NCI-H1436 (cell line): ENCODE measurements at places on chromosomes 6 and 20.

- no peak for DNase-seq
Observed at GRCh38 chr6:148881593-148882311, 134.9 kb downstream of the UST start.

GRCh38 chr20:58084966-58085365, 143.5 kb downstream of the ANKRD60 start:
- DNase-seq: no peak

GRCh38 chr20:49039854-49040253, 6.3 kb upstream of the CSE1L start:
- no peak for DNase-seq

DNA sequence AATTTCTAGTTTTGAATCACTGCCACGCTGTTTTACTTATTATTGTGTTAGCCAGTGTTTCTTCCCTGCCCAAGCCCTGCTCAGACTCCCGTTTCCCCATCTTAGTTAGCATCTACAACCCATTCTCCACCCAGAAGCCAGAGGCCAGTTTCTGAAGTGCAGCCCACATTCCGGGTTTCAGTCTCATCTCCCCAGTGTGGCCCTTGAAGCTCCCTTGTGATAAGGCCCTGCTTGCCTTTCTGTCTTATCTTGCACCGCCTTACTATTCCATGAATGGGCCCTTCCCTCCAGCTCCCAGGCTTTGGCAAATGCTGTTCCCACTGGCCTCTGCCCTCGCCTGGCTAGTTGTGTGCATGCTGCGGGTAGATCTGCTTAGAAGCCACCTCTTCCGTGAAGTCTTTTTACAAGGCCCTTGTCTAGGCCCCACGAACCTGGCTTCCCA, 41.1 kb downstream of the TOX2 start:
- DNase-seq: no peak

GRCh38 chr6:128095362-128095761, 194.5 kb upstream of the THEMIS start:
- no peak for DNase-seq

- no peak for DNase-seq
Observed at GRCh38 chr6:11042750-11043377, 1.2 kb downstream of the ELOVL2 start.

- no peak for DNase-seq
Observed at GRCh38 chr20:17619351-17620093, 49.6 kb downstream of the DSTN start.

GRCh38 chr6:26571592-26572296, 25.0 kb upstream of the ABT1 start:
- DNase-seq: peak; percentile 78

DNA sequence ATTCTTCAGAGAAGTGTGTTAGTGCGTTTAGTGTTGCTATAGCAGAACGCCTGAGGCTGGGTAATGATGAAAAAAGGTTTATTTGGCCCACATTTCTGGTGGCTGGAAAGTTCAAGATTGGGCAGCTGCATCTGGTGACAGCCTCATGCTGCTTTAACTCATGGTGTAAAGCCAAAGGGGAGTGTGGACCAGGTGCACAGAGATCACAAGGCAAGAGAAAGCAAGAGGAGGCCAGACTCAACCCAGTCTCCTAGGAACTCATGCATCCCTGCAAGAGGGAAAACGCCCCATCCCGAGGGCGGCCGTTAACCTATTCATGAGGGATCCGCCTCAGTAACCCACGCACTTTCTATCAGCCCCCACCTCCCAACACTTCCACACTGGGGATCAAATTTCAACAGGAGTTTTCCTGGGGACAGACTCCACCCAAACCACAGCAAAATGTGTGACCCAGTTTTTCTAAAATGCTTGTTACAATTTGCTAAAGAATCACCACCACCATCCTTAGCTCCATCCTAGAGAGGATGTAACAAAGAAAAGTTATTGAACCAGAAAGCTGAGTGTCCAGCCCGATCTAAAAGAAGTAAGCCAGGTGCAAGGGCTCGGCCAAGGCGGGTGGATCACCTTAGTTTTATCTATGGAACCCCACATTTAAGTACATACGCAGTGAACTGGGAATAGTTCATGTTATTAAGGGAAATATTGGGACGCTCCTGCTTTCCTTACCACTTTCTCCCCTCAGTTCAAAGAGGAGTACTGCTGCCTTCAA, 164.8 kb downstream of the QKI start:
- DNase-seq: no peak

GRCh38 chr6:91633374-91634111, 1046.7 kb upstream of the MAP3K7 start:
- DNase-seq: no peak

DNA sequence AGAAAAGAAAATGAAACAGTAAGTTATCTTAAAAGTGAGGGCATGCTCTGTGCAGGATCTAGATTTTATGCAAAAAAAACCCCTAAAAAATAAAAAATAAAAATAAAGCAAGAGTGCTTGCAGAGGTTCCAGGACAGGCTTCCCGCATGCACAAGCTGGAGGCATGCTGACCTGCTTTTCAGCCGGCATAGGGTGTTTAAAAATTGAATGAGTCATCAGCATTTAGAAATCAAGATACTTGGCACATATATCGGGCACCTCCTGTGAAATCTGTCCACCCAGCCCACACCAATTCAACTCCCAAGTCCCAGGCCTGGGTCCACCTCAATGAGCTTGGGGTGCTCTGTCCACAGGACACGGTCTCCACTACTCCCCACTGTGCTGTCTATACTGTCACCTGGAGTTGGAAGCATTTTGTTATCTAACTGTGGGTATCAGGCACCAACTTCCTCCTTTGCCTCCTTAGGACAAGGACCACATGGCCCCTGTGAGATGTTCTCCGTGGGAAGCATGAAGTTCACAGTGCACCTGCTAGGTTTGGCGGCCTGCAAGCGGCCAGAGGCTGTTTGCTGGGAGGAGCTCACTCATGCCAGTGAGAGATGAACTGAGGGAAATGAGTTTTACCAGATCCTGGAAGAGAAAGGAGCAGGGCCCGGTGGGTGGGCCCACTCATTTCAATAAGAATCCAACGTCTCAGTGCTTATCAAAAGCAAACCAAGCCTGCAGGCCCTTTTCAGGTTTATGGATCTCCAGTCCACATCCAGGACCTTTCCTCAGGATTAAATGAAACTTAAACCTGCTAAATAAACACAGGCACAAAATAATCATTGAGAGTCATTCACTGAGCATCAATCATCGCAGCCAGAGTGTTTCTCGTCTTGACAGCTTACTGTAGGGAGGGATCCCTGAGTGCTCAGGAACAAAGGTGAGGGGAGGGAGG, 121.1 kb downstream of the FOXA2 start:
- peak; percentile 65 for DNase-seq

GRCh38 chr6:169101981-169102380, 151.7 kb downstream of the THBS2 start:
- no peak for DNase-seq

DNA sequence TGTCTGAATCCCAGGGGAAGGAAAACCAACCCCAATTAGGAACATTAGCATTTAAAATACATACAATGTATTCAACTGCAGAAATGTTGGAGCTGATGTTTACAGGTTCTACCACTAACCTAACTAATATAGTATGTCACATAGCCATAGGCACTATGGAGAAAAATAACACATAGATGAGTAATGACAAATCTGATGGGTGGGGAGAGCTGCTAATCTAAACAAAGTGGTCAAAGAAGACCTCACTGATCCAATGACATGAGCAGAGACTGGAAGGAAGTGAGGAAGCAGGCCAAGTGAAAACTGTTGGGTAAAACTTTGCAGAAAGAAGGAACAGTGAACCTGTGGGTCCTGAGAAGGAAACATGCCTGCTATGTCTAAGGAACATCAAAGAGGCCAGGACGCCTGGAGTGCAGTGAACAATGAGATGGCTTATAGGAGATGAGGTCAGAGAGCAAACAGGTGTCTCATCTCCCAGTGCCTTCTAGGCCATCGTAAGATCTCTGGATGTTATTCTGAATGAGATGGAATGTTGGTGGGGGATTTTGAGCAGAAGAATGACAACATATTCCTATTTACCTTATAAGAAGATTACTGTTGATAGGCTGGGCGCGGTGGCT, 135.7 kb downstream of the ALDH8A1 start:
- DNase-seq: no peak

DNA sequence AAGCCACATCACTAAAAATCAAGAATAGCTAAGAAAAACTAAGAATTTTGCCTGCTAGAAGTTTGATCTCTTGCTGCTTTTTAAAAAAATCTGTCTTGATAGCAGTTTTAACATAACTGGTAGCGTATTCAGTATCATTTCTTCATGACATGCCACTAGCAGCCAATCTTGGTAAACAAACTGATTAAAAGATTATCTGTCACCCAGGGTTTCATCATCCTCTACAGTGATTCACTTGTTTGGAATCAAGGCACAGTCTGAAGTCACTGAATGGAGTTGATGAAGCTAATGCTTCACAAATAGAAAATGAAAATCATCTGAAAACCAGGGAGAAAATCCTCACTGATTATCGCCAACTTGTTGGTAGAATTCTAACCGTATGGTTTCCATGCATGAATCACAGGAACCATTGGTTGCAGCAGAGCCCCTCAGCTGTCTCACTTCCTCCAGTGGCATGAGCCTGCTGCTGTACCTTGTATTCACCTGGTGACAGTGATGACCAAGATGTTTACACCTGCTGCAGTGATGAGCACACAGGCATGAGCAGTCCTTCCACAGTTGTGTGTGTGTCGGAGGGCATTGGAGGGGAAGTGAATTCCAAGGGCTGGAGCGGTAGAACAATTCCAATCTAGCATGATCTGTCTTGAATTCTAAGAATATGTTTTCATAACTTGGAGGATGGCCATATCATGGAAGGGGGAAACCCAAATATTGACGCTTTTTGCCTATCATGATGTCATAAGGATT, 275.0 kb downstream of the KHDC1L start:
- no peak for DNase-seq

GRCh38 chr6:43934803-43935602, 165.0 kb downstream of the VEGFA start:
- DNase-seq: no peak

DNA sequence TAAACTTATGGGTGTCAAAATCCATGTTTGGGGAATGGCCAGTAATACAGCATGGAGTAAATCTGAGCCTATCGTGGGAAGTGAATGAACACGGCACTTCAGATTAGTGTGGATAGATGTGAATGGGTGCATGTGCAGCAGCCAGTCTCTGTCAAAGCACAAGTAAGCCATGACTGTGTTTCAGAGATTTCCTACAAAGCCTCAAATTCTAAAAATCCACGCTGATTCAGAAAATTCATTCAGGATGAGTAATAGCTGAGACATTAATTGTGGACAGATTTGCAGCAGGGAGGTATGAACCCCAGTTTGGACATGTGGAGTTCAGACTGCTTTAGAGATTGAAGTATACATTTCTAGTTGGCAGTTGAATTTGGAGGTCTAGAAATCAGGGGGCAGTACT, 115.1 kb downstream of the QKI start:
- no peak for DNase-seq

DNA sequence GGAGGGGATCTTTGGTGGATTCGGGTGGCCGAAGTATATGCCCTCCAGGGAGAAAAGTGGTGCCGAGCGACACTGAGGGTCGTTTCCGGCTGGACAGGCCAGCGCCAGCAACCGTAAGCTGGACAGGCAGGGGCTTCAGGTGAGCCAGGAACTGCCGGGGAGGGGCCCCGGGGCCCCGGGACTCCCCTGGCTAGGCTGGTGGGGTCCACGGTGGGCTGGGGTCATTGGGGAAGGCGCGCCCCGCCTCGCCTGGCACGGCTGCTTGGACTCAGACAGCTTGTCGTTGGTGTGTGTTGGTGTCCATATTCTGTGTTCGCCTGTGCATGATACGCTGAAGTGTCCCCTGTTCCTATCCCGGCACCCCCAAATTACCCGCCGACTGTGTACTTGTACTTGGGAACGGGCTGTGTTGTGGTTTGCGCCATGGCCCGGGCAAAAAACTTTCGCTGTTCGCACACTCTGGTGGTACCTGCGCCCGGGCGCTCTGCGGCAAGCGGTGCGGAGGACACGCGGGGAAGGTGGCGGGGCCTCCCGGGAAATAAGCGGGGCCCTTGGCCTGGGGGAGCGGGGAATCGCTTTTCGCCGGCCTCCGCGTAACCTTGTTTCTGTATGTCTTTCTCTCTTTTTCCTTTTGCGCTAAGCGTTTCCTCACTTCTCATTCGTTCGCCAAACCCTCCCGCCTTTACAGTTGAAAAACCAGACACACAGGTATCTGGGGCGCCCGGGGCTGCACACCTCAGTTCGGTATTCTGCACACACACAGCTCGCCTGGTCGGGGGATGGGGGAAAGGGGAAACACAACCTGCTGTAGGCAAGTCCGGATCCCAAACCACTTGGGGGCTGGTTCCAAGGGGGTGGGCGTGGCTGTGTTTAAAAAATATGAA, 3.2 kb downstream of the GNAS start:
- DNase-seq: no peak

DNA sequence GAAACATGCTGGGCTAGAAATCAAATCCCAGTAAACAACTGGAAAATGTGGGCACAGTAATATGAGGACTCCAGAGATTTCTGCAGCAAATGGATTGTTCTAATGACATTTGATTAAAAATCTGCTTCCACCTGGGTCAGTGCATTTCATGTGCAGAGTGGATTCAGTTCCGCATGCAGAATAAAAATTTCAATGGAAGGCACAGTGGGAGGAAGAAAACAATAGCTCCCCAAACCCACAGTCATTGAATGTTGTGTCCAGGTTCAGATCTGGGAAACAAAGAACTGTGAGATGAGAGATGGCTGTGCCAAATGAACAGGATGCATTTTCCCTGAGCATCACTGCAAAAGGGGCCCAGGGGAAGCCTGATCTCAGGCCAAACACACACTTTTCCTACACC, 403.1 kb downstream of the BTBD9 start:
- DNase-seq: no peak

DNA sequence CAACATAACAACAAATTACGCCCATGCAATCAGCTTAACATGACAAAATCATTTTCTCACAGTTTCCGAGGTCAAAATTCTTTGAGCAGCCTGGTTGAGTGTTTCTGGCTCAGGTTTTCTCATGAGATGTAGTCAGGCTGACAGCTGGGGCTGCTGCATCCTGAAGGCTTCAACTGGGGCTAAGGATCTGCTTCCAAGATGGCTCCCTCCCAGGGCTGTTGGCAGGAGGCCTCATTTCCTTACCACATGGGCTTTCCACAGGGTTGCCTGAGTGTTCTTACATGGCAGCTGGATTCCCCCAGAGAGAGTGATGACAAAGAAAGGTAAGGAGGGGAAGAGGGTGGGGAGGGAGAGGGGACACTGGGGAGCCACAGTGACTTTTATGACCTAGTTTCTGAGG, 63.1 kb upstream of the NNAT start:
- DNase-seq: no peak

- no peak for DNase-seq
Observed at GRCh38 chr20:61205769-61206168, 46.3 kb upstream of the CDH4 start.

GRCh38 chr6:168550326-168550725, 109.3 kb downstream of the SMOC2 start:
- no peak for DNase-seq

DNA sequence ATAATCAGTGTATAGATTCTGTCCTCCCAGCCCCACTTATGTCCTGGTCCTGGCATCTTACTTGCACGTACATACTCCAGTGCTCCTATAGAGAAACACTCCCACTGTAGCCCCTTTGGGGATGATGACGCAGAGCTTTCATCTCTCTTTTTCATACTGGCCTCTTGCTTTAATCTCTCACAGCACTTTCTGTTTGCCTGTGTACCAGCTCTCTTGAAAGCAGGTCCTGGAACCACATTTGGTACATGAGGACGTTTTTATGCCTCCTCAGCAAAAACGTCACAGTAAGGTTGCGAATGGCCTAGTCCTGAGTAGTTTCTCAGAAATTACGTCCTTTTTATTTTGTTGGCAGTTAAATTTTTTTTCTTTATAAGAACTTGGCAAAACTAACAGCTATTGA, 10.8 kb downstream of the L3MBTL3 start:
- no peak for DNase-seq
